Left ventricle myocardium inferior (tissue), 1 donor: ENCODE measurements at places on chromosomes 5 and 9. TPM values are rescaled to one million over a fixed set of nuclear protein-coding genes. Genes with fewer than 3 reads are reported as not detected.
A peak's percentile ranks its signal among the peaks of the same experiment; 100 is the strongest.

Gene SLC34A1
- not detected for total RNA-seq

GRCh38 chr5:32233696-32234447 lies 59.8 kb upstream of the GOLPH3 start:
- no peak for DNase-seq

- no peak for DNase-seq
These were observed 145.4 kb downstream of the SYK start for GRCh38 chr9:90946982-90947381.

DNA sequence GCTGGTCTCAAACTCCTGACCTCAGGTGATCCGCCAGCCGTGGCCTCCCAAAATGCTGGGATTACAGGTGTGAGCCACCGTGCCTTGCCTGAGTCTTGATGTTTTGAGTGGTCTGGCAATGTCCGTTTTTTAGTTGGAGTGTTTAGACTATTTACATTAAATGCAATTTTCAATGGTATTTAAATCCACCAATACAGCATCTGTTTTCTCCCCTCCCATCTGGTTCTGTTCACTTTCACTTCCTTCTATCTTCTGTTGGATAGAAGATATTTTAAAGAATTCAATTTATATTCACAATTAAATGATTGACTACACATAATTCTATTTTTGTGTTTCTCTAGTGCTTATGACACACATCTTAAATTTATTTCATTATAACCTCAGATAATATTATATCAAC lies 26.0 kb upstream of the PCAT7 start:
- no peak for DNase-seq

DNA sequence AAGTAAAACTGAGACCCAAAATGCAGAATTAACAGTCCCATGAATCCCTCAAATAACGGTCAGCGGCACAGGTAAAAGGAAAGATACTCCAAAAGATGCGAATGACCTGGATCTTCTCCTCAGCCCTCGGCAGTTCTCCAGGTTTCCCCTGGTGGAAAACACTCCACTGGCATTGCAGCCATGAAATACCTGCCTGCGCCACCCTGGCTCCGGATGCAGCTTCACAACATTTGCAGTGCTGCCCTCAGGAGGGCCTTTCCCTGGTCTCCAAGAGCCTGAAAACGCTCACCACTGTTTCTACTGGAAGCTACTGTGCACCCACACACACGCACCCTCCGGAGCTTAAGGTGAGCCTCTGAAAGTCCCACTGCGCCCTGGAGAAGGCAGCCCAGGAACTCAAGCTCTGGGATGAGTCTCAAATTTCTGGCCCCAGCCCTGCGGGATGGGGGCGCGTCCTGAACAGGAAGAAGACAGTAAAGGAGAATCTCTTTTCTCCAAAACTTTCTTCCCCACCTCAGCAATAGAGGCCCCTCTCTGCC lies 612 bp downstream of the UGT3A2 start:
- no peak for DNase-seq

Gene SLC6A3
- total RNA-seq: not detected

- DNase-seq: no peak
These were observed 96.4 kb downstream of the GNAQ start for GRCh38 chr9:77935211-77935610.

DNA sequence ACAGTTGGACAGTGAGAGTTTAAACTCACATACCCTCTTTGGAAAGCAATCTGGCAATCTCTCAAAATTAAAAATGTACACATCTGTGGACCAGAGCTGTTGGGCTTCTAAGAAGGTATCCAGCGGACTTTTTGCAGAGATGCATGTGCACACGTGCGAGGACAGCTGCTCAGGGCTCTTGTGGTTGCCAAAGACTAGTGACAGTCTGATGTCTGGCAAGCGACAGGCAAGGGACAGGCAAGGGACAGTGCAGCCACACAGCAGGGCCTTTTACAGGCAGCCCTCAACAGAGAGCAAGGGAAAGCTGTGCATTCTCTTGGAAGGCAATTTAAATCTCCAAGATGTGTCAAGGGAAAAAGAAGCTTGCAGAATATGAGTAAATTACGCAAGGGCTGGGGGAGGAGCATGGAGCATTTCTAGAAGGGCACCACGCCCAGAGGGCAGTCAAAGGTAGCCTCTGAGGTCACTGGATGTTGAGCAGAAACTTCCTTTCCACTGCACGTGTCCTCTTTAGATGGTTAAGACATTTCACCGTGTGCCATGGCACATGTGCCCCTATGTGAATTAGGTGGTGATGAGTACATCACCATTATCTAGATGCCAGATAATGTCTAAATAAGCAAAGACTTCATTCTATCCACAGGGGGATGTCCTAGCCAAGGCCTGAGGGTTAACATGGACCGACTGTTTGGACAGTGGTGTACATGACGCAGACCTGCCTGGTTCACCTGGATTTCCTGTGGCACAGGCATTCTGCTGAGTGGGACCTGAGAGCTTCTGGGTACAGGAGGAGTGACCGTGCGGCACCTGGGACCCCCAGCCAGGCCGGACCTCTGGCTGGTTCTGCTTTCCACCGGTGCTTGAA lies 9.1 kb downstream of the GFPT2 start:
- DNase-seq: no peak

DNA sequence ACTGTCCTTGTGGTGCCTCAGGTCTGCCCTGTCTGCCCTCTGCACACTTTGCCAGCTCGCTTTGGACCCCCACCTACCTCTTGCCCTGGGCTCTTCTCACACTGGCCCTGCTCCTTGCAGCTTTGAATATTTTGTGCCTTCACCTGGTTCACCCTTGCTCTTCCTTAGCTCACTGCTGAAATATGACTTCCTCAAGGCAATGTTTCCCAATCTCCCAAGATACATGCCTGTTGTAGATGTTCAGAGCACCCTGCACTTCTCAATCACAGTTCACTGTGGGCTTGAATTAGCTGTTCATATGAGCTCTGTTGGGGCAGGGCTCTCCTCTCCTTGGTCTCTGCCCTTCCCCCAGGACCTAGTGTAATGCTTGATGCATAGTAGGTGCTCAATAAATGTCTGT lies 8.0 kb downstream of the AFAP1L1 start:
- no peak for DNase-seq

GRCh38 chr5:68333649-68334552 lies 118.3 kb downstream of the PIK3R1 start:
- no peak for DNase-seq

- DNase-seq: no peak
These were observed 140.2 kb upstream of the TRIM32 start for GRCh38 chr9:116546711-116547581.

- DNase-seq: peak; percentile 23
These were observed 66.0 kb downstream of the FRMD3 start for GRCh38 chr9:83472221-83472665.

DNA sequence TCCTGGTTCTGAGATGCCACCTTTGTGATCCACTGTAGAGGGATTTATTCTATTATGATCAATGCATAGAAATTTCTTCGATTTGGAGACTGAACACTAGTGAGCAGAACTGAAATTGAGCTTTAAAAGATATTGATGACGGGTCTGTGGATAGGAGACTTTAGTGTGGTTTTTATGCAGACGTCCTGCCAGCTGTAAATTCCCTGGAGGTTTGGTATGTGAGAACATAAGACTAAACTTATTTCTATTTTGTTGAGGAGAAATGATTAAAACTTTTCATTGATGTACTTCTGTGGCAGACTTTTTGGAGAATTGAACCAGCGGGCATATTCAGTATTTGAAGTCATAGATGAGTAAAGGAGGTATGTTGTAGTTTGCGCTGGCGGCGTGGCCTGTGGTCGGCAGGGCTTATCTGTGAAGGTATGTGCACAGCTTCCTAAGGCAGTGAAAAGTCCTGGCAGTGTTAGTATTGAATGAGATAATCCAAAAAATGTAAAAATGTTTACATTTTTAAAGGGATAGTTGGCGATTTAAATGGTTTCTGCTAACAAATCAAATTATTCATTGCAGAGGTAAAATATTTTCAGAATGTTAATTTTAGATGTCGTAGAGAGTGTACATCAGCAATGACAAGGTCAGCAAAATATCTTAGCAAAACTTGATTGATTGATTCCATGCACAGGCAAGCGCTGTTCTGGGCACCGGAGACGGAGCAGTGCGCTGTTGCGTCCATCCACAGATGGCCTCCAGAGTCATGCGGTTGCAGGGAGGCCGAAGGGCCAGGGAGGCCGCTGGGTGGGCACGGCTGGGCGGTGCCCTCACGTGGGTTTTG lies 20.4 kb downstream of the TENT4A start:
- no peak for DNase-seq

GRCh38 chr9:87118594-87118993 lies 171.3 kb upstream of the GAS1 start:
- no peak for DNase-seq

GRCh38 chr9:79015951-79016350 lies 555.8 kb upstream of the TLE4 start:
- DNase-seq: no peak

Gene TLE1
- total RNA-seq: 8.5 TPM

DNA sequence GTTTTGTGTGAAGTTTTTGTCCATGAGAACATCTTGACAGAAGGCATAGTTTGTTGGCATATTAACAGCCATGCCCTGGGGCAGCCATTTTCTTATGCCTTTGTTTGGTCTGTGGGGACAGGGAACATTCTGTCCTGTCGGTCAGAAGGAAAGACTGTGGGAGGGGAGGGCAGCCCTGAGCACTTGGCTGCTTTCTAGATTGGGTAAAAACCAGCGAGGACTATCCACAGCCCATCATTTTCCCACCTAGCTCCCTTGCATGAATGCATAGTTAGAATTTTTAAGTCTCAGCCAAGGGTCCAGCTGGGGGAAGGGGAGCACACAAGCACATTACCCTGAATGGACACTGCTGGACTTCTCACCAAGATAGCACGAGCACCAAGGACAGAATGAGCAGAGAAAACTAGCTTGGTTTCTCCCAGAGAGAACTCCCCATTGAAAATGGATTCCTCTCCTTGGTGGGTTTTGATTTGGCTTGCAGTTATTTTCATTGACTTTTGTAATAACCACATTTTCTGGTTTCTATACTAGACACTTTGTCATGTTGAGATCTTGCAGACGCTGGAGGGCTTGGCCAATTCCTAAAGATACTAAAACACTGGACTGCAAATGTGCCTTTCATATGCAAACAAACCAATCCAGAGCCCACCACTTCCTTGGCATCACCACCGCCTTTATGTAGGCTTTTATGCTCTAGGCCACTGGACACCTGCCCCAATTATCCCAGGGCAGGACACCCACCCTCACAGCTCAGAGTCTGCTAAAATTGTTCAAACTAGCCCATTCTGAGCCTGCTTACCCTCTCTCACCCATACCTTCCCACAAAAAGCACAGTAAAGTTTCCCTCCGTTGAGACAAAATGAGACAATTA lies 129.9 kb downstream of the BOD1 start:
- DNase-seq: no peak

GRCh38 chr9:70073756-70074155 lies 30.1 kb downstream of the MAMDC2 start:
- DNase-seq: no peak

- DNase-seq: no peak
These were observed 200.4 kb downstream of the FOXD4L6 start for GRCh38 chr9:40927851-40928802.

GRCh38 chr5:38426986-38427950 lies 129.2 kb downstream of the LIFR start:
- no peak for DNase-seq

- no peak for DNase-seq
These were observed 25.2 kb downstream of the GLDC start for GRCh38 chr9:6620353-6620752.

GRCh38 chr5:34667705-34668104 lies 11.6 kb downstream of the RAI14 start:
- no peak for DNase-seq

Gene PPP2R2B
- 0.11 TPM for total RNA-seq

GRCh38 chr9:11312966-11313365 lies 700.2 kb upstream of the PTPRD start:
- no peak for DNase-seq

Gene C5orf47
- total RNA-seq: 0.08 TPM

GRCh38 chr5:15864536-15865215 lies 314.9 kb downstream of the MARCHF11 start:
- DNase-seq: no peak

GRCh38 chr5:149915392-149916260 lies 29.0 kb downstream of the PDE6A start:
- no peak for DNase-seq

- DNase-seq: no peak
These were observed 87.5 kb downstream of the TTLL11 start for GRCh38 chr9:122005597-122005996.

Gene LRRC26
- not detected for total RNA-seq

DNA sequence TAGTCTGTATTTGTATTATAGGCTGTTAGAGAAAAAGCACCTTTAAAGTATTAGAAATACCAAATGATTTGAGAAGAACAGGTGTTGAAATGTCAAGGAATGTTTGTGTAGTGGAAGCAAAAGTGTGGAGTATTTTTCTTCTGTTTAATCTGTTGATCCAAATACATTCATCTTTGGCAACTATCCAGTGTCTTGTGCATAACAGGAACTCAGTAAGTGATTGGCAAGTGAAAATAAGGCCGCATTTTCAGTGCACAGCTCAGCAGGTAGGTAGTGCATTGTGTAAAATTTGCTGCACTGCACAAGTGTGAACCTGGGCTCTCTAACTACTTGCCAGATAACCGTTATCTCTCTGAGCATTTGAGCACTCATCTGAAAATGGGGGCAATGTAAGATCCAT lies 61.8 kb downstream of the CHSY3 start:
- no peak for DNase-seq

Gene LRRC70
- 0.77 TPM for total RNA-seq

Gene OR1J2
- not detected for total RNA-seq

GRCh38 chr5:138668451-138669380 lies 84.5 kb upstream of the CTNNA1 start:
- DNase-seq: peak; percentile 75

Gene CENPK
- 0.38 TPM for total RNA-seq

GRCh38 chr9:76643399-76644117 lies 120.7 kb upstream of the PCA3 start:
- no peak for DNase-seq

Gene MEGF10
- total RNA-seq: 0.47 TPM

Gene CARTPT
- total RNA-seq: not detected

- no peak for DNase-seq
These were observed 65.1 kb downstream of the ANKRD55 start for GRCh38 chr5:56168066-56168478.

- no peak for DNase-seq
These were observed 51.5 kb downstream of the PIK3R1 start for GRCh38 chr5:68267066-68267465.

Gene SLC6A18
- not detected for total RNA-seq

Gene PCDHGA12
- total RNA-seq: 4.8 TPM

Gene CERCAM
- 8.5 TPM for total RNA-seq

Gene PCDHA6
- not detected for total RNA-seq

- no peak for DNase-seq
These were observed 201.0 kb upstream of the HMHB1 start for GRCh38 chr5:143610946-143611345.
